ENCODE measurements at places on chromosomes 2 and 18. TPM values are rescaled to one million over a fixed set of nuclear protein-coding genes. Genes with fewer than 3 reads are reported as not detected.
A peak's percentile ranks its signal among the peaks of the same experiment; 100 is the strongest.

SERPINB4 gene
- not detected for total RNA-seq

LRATD1 gene
- total RNA-seq: 12.9 TPM

SCYGR4 gene
- not detected for total RNA-seq

KCNIP3 gene
- 8.8 TPM for total RNA-seq

LTBP1 gene
- 167 TPM for total RNA-seq

DPP4 gene
- 3.2 TPM for total RNA-seq

ALKAL2 gene
- total RNA-seq: 2.3 TPM

SLC39A10 gene
- total RNA-seq: 33.2 TPM

SCYGR8 gene
- total RNA-seq: not detected

MBOAT2 gene
- 48.5 TPM for total RNA-seq

DNA sequence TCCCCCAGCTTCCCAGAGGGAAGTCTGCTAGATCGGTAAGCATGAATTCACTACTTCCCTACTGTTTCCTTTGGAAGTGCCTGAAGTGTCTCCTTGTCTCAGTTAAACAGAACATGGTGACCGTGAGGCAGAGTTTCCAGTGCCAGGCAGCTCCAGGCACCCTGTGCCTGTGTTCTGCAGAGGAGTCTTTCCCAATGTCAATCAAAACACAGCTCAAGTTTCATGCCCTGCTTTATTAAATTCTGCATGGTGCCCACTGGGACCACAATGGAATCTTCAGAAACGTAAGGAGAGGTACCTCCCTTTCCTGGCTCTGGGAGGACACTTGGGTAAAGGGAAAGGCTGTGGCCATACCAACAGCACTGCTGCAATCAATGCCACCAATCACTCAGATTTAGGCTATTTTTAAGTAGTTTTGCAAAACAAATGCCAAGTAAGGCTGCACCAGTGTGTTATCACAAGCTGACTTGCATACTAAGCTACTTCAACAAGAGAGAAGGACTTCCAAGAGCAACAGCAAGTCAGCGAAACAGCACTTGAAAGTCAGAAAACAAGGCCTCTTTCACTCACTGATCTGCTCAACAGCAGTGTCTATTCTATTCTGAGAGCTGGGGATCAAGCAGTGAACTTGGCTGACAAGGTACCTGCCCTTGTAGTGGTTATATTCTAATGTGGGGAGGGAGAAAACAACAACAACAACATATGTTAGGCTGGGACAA, 14.9 kb downstream of the LPIN2 start:
- DNase-seq: no peak

DNA sequence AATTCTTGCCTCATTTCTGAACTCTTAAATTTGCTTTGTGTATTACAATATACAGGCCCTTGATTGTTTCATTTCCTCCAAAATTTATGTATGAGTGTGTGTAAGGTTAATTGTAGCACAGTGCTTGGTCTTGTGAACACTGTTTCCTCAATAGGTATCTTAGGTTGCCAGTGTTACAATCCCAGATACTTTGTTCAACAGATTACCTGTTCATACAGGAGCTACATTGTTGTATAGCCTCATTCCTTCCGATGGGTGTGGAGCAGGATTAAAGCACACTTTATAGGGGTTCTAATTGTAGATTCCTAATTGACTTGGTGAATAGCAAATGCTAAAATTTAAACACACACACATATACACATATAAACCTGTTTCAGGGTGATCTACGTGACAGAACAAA, 10.7 kb downstream of the RBBP8 start:
- no peak for DNase-seq

DNA sequence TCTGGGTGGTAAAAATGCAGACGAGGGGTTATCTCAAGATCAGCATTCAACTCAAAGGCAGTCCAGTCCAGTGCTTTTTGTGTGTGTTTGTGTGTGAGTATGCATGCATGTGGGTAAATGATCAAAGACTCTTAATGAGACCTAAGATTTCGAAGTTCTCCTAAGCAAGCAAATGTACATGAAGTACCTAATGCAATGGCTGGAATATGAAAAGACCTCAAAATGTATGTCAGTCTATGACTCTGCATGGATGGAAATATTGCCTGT, 151.0 kb upstream of the L3MBTL4 start:
- no peak for DNase-seq

DNA sequence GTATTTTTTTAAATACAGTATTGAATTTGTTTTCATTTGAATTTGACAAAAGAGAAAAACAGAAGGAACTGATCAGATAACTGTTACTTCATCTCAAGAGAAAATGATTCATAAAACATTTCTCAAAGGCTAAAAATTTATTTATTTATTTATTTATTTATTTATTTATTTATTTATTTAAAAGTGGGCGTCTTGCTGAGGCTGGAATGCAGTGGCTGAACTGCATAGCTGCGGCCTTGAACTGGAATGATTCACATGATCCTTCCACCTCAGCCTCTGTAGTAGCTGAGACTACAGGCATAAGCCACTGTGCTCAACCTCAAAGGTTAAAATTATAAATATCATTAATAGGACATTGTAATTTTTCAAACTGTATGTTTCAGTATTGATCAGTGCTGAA, 4.5 kb upstream of the PUM2 start:
- DNase-seq: no peak

DNA sequence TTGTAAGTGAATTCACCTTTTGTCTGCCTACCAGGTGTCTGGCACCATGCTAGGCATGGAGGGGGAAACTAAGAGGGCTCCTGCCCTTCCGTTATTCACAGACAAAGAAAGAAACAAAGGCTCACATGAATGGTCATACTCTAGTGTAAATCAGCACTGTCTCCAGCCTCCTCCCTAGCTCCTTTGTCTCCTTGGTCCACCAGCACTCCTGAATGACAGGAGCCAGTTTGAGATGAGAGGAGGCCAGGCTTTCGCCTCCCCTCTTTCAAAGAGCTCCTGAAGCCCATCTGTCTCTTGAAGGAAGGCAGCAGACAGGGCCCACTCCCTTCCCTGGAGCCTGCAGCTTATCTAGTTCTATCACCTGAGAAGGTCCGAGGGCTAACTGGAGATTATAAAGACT, 18.7 kb downstream of the SATB2 start:
- DNase-seq: no peak

DNA sequence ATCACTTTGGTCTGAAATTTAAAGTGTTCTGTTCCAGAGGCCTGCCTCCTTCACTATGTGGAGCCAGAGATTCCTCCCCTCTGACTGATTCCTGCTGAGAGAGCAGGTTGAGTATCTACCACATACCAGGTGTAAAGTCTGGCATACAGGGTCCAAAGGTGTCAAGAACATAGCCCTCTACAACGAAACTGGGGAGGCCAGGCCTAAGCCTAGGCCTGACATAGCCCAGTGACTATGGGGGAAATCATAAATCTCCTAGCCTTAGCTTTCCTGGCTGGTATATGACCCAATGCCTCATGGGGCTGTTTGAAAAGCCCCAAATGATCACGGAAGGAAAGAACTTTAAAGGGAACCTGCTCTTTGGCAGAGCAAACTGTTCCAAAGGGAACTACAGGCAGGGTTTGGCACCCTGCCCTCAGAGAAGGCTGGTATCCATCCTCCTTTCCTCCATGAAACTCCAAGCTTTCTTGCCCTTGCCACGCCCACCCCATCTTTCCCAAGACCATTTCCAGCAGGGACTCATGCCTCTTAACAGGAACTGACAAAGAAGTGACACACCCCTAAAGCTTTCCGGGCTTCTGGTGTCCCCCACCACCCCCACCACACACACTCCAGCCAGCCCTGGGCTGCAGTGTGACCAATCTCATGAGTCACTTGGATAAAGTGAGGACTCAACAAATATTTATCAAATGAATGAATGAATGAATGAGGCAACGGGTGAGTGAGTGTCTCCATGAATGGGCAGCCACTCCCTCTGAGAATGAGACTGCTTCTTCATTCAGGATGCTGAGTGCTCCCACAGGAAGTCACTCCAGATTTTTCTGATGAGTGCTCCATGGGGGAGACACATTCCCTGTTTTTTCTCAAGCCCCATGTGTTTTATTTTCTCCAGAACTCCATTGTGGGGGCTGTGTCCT, 114.5 kb upstream of the STPG4 start:
- no peak for DNase-seq

DNA sequence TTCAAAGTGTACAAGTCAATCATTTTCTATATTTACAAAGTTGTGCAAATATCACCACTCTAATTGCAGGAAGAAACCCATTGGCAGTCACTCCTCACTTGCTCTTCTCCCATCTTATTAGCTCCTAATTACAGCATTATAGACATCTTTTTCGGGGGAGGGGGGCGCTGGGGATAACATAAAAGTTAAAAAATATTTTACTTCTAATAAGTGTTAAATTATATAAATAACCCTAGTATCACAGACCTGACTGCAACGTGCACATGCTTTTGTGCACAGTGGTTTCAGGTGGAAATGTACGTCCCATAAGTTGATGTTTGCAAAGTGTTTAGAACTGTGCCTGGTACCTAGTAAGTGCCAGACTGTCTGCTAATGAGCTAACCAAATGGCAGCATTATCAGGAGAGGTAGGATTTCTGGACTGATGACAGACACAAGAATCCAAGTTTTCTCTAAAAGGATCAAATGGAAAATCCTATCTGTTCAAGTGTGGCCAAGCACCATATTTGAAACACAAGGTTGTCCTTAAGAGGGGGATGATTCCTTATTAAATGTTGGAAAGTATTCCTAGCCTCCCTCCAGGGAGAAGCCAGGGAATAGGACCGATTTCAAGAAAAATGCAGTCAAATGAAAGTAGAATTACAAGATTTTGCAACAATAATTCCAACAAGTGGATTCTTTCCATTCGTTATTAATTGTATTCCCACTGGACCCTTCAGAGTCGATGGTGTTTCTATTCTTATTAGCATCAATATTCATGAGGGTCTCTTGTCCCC, 70.0 kb downstream of the ACKR3 start:
- no peak for DNase-seq

- DNase-seq: no peak
Observed at GRCh38 chr2:237210763-237211162, 125.1 kb downstream of the COPS8 start.

DNA sequence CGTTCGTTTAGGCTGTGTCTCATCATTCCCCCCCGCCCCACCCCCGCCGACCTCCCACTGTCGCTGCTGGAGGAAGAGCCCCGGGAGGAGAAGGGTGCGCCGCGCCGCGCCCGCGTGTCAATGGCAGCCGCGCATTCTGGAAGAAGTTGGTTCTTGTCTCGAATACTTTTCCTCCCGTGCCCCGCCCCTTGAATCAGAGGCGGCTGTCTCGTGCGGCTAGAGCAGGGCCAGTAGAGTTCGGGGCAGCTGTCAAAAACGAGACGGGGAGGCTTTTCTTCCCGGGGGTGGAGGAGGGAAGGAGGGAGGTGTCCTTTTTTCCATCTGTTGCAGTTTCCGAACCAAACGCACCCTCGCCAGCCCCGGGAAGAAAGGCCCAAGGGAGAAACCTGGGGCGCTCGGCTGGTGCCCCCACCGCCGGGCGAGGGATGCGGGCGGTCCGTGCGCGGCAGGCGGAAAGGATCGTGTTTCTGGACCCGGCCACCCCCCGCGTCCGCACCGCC, 410 bp upstream of the TGIF1 start:
- peak; percentile 94 for DNase-seq

DNA sequence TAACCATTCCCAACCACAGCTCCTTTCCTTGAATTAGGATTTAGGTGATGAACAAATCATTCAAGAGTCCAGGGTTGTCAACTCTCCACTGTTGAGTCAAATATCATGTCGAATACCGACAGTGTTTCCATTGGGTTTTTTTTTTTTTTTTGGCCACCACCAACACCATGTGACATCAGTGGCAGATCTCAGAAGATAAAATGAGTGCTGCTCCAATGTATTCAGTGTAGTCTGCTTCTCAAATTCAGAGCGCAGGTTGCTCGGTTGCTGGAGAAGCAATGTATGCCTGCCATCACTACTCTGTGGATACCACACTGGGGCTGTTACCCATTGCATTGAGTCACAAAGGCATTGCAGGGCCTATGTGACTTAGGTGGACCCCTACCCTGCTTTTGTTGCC, 10.8 kb upstream of the ATL2 start:
- no peak for DNase-seq

DNA sequence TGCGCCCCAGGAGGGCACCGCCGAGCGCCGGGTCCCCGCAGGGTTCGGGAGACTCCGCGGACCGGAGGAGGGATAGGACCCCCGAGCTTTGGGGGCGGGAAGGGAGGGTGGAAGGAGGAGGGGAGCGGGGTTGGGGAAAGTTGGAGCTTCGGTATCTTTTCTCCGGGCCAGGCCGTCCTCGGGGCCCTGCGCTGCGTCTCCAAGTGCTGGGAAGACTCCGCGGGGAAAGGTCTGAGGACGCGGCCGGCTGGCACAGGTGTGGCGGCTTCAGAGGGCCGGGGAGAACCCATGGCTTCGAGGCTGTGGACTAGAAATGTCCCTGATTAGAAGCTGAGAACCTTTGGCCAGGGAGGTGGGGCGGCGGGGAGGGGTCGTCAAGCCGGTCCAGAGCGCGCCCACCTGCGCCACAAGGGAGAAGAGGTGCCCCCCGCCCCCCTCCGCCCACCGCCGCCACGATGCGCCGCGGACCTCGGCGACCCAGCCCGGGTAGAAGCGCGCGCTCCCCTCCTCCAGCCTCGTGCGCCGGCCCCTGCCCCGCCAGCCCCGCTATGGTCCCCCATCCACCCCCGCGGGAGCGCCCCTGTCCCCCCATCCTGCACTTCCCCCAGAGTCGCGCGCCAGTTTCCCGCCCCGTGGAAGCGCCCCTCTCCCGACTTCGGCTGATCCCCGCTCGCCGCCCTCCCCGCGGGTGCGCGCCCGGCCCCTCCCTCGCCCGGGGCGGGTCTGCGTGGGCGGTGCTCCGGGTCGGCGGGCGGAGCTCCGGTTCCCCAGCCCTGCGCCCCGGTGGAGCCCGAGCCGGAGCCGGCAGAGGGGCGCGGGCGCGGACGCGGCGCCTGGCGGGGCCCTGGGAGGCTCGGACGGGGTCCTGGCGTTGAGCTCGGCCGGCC, at the start of gene SNTG2:
TSS of gene SNTG2 (plus strand) at position 770 of the 887 bp plus-strand sequence. CDS start 148 bp downstream, outside the sequence.
- DNase-seq: peak; percentile 70

GRCh38 chr18:36155851-36156757, 26.4 kb downstream of the ELP2 start:
- no peak for DNase-seq

DNA sequence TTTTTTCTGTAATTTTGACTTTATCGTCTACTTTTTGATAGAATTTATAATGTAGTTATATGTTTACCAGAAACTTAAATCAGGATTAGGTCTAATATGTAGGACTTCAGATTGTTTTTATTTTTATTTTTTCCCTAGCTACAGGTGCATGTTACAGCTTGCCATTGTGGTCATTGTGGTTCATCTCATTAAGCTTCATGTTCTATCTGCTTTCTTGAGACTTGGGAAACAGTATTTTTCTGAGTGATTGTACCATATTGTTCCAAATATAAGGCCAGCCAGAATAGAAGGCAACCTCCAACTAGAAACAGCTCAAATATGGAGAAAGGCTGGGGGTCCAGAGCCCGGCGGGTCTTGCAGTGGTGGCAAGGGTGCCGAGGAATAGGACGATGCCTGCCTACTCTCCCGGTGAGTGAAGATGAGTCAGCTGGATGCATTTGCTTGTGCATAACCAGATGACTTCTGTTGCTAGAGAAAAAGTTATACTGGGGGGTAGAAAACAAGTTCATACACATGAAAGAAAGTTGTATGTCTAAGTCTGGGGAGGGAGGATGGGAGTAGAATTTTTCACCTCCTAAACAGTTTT, 188.4 kb downstream of the CCDC85A start:
- DNase-seq: no peak
